Stimulated activated CD4-positive, alpha-beta T cell treated with anti-CD3 and anti-CD28 coated beads, Interleukin-1b, Interleukin-23, amount 100 ng/mL, for 1 hour (primary cell): ENCODE measurements at places on chromosomes 7 and 10.

GRCh38 chr10:110207805-110208613, 604 bp downstream of the MXI1 start:
- DNase-seq, result no peak

DNA sequence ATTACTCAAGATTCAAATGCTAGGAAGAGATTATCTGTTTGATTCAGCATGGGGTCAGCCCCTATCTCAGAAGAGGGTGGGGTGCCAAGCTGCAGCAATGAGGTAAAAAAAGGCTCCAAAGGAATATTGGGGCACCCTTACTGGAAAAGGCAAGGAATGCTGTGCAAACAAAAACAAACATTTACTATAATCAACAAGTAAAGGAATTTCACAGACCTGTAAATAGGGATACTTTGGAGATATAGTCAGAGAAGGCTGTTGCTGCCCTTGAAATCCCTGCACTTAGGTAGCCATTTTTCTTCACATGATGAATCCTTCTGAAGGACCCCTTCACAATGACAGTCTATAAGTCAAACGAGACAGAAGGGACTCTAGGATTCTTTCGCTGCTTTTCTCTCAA, 10.6 kb upstream of the ADD3 start:
- no peak for DNase-seq

DNA sequence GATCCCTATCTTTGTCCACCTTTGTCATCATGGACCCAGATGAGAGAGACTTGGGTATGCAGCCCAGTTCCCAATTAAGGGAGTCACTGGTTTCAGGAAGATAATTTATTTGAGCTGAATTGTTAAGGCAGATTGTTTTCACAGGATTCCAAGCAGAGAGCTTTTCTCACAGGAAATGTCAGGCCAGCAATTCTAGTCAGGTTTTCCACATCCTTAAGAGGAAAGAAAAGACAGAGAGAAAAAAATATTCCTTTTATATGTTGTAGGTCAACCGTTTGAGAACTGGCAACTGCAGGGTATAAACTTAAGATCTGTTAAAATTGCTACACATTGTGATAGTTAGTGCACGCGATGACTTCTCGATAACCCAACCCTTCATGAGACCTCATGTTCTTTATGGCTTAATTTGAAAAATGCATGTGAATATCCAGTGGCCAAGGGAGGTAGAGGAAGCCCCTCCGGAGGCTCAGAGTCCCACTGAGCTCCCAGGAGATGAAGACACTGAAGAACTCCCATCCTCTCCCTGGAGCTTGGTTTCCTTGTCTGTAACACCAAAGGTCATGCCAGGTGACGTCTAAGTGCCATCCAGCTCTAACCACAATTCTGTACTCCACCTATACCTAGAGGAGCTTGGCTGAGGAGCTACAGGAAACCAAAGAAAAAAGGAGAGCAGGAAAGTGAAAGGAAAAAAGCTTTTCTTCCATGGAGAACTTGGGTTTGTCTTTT, 45.6 kb downstream of the MINDY4 start:
- DNase-seq, result no peak

DNA sequence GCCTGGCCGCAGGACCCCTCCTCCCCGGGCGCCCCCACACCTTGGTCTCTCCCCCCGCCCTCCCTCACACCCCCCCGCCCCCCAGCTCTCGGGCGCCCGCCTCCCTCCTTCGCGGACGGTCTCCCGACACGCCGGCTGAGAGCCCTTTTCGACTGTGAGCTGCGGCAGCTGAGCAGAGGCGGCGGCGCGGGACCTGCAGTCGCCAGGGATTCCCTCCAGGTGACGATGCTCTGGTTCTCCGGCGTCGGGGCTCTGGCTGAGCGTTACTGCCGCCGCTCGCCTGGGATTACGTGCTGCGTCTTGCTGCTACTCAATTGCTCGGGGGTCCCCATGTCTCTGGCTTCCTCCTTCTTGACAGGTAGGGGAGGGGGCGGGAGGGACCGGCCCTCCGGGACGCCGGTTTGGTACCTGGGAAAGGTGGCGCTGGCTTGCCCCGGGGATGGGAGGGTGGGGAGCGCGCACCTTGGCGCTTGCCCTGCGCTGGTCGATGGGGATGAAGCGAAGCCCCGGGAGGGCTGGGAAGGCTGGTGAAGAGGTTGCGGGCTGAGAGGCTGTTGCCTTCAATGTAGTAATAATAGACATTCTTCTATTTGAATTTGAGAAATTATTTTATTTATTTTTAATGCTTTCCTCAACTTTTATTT, at the start of gene BMPER:
Gene BMPER, plus strand, starts transcription at position 151 of the 644 bp plus-strand sequence. Its CDS starts 75 bp downstream, at position 226.
- DNase-seq, result no peak

- DNase-seq, result no peak
Measured at GRCh38 chr7:87140271-87140748, 11.9 kb upstream of the DMTF1 start.

DNA sequence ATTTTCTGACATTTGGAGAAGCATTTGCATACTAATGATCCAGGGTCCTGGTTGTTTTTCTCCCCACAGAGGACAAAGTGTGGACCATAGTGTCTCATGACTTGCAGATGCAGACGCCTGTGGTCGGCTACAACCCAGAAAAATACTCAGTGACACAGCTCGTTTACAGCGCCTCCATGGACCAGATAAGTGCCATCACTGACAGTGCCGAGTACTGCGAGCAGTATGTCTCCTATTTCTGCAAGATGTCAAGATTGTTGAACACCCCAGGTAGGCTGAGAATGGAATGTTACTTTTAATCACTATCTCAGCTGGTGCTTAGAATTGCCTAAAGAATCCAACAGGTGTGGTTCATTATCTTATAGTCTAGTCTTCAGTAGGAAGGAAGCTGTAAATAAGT, 951.5 kb upstream of the C7orf33 start:
- DNase-seq, result no peak

DNA sequence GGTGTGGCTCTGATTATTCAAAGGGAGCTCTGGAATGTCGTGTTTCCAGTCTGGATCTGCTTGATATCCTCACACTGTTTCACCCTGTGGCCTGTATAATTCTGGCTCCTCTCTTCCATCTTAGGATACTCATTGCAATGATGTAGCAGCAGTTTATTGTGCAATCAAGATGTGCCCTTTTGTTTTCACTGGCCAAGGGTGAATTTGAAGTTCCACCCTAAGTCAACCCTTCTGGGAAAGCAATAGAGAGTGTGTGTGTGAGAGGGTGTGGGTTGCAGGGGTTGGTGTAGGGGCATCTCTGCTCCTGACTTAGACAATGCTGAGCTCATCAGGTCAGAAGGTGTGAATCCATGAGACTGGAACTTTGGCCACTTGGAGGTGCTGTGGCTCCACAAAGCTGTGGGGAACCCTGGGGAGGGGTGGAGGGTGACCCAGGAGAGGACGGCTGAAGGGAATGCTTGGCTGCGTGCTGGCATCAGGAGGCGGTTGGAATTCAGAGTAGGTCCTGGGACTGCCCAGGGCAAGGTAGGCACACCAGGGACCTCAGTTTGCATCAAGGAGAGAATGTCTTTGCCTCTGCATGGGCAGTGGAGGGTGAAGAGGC, 118.0 kb upstream of the PRSS58 start:
- DNase-seq, result no peak

DNA sequence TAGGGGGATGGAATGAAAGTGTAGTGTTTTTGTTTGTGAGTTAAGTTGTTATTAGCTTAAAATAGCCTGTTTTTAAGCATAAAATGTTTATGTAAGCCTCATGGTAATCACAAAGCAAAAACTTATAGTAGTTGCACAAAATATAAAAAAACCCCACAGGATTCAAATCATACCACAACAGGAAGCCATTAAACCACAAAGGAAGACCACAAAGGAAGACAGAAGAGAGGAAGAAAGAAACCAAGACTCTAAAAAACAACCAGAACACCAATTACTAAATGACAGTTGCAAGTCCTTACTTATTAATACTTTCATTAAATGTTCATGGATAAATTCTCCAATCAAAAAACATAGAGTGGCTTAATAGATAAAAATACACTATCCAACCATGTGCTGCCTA, 63.6 kb downstream of the ANKRD7 start:
- no peak for DNase-seq

DNA sequence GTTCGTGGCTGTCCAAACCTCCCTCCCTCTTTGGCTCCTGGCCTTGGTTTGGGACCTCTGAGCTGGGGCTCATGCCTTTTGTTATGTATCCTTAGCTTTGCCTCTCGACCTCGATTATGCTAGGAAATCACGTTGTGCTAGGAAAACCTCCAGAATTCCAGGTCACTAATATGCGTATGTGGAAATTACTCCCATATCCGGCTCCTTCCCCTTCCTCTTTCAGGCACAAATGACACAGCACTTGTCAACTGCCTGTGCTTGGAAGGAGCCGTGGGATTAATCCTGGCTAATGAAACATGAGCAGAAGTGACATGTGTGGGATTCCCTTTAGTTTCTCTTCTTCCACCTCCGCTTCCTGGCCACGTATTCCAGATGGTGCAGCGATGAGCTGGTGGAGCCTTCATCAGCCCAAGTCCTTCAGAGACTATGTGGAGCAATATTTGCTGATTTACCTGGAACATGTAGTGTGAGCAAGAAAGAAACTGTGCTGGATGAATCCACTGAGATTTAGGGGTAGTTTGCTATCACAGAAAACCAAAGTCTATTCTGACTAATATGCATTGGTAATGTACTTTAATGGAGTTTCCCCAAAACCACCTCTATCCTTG, 149.2 kb downstream of the REEP3 start:
- no peak for DNase-seq

GRCh38 chr10:43859016-43859525, 210.4 kb upstream of the ZNF32 start:
- DNase-seq, result no peak

DNA sequence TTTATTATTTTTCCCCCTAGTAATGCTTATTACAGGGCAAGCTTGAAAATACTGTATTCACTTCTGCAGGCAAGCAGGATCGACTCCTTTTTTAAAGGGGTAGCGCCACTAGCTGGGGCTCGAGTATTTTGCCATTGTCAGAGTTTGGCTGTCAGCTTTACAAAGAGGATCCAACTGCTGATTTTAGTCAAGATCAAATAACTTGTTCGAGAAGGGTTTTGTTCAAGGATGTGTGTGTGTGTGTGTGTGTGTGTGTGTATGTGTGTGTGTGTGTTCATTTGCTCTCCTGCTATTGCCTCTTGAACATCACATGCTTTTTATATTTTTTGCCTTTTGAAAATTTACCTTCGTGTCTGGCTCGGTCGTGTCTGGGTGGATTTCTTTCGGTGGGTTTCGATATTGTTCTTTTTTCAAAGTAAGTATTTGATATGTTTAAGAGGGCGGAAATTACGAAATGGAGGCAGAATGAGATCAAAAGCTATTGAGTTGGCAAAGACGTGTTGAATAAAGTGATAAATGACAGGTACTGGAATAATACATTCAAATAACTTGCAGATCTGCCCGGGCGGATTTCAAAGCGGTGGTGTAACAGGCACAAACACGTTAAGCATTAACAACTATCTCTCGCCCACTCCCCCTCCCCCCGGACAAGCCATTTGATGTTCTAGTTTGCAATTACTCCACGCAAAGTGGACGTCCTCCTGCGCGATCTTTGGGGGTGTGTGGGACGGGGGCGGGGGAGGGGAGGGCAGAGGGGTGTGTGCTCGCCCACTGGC, 1.1 kb downstream of the ARID5B start:
- peak; percentile 57 for DNase-seq

GRCh38 chr7:127766831-127767459, 115.0 kb downstream of the SND1 start:
- DNase-seq, result no peak

DNA sequence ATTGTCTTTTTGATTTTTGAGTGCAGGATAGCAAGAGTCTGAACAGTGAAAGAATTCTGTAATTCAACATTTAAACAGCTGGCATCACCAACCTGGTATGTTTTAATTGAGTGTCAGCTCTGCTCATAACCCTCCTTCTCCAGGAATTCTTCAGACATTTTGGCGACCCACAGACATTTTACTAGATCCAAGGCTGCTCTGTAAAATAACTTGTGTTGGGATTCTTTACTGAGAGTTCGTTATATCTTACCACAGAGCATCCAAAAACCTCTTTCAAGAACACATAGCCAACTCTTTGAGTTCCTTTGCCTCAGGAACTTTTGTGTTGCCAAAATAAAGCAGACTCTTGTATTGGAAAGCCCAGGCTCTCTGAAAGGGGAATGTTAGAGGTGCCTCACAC, 27.7 kb upstream of the SORCS3 start:
- DNase-seq, result no peak

GRCh38 chr10:99530108-99531025, 2.4 kb upstream of the NKX2-3 start:
- no peak for DNase-seq

DNA sequence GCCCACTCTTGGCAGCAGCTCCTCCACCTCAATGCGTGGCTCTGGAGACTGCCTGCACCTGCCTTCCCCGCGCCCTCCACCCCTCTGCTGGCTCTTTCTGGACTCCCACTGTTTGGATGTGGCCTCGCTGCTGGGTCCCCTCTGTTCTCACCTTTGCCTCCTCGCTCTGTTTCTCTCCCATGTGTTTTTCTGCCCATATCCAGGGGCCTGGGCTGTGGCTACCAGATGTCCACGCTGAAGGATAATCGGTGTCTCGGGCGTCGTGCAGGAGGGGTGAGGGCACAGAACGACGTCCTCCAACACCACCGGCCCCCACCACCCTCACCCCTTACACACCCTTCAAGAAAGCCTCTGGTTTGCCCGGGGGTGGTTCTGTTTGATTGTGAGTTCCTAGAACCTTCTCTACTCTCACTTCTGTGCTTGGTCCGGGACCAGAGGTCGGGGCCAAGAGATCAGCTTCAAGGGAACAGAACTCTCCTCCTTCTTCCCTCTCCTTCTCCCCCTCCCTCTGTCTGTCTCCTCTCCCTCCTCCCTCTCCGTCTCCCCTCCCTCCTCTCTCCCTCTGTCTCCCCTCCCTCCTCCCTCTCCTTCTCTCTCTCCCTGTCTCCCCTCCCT, 31.7 kb downstream of the AP5Z1 start:
- DNase-seq, result no peak

GRCh38 chr10:23198940-23199767, 7.0 kb downstream of the PTF1A start:
- DNase-seq, result no peak

DNA sequence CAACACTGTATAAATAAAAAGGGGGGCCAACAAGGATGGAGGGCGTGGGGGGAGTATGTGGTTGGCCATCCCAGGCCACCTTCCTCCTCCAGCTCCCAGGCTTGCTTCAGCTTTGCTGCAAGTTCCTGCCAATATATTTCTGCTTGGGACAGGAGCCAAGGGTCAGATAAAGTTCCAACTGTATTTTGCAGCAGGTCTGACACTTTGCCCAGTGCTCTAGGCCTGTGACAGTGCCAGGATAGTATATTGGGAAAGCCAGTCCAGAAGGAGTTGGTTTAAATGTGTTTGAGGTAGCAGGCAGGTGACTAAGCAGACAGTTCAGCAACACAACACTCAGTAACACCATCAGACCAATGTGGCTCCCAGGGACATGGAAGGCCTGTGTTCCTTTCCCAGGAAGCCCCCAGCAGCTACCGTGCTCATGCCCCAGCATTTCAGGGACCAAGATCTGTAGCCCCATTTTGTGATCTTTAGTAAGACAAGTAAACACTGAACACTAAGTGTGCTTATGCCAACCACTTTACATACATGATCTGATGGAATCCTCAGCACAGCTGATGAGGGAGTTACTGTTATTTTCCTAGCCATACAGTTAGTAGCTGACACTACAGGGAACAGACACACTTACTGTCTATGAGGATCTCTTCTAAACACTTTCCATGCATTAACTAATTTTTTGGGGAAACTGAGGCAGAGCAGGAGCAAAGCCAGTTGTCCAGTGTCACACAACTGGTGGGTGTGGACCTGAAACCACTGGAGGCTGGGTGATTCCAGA, 38.9 kb downstream of the DNAJB12 start:
- DNase-seq, result no peak

- DNase-seq, result no peak
Measured at GRCh38 chr7:25567430-25567829, 339.1 kb upstream of the NPVF start.

- no peak for DNase-seq
Measured at GRCh38 chr10:133008736-133009135, 66.4 kb upstream of the CFAP46 start.

GRCh38 chr7:22296265-22296566, 60.7 kb downstream of the RAPGEF5 start:
- no peak for DNase-seq
